ENCODE measurements at places on chromosomes 16 and 17.

DNA sequence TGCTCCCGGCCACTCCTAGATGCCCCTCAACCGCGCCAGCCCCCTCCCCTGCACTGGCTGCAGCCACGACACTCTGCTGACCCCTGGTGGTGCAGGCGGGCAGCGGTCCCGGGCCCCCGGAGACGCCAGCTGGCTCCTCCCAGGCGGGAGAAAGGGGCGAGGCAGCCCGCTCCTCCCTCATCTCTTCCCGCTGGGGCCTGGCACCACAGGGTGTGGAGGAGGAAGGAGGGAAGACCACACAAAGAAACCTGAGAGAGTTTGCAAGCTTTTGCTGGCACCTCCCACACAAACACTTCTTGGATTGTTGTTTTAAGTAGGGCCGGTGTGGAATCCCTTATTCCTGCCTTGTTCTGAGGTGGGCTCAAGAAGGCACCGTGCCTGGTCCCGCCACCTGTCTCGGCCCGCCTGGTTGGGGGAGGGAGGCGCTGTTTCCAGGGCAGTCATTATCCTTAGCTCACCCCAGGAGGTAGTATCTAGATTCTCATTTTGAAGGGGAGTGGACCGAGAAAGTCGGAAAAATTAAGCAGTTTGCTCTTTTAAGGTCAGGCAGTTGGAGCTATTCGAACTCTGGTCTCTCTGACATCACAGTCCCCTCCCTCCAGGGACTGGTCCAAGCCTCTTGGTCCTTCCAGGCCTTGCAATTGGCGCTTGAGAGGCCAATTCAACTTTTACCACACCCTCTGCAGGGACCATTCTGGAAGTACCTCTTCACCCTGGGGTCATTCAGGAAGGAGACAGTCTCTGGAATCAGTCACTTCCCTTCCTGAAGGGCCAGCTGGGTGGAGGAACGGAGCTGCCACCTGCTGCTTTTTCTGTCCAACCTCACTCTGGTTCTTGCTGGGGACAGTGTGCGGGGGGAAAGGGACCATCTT, 959 bp upstream of the ANKRD13B start:
- peak; percentile 70 for DNase-seq

- peak; percentile 56 for DNase-seq
These were observed at the start of gene DUSP3 for GRCh38 chr17:43778337-43779144. DUSP3 (minus strand) TSS chr17:43778977; CDS start chr17:43778924, 53 bp downstream.

DNA sequence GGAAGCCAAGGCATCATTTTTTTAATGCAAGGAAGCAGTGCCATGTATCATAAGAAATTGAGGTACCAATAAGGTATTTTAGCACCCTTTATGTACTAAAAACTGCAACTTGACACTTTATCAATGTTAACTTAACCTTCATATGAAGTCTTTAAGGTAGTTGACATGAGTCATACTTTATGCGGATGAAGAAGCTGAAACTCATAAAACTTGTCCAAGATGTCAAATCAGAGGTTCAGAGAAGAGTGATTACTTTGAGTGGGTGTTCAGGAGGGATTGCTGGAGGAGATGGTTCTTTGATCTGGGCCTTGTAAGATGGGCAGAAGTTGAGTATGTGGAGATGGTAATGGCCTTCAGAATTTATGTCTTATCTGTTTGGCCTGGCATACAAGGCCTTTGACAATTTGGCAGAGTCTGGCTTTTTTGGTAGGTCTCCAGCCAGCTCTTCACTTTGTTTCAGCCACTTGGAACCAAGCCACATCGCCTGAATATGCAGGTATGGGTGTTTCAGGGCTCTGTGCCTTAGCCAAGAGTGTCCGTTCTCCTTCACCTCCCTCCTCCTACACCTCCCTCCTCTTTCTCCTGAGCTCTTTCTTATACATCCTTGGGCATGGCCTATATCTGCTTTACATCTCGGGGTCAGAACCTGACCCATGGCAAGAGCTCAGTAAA, 23.7 kb downstream of the YPEL2 start:
- DNase-seq, result no peak

GRCh38 chr16:10616419-10616755, 36.0 kb upstream of the EMP2 start:
- no peak for DNase-seq

DNA sequence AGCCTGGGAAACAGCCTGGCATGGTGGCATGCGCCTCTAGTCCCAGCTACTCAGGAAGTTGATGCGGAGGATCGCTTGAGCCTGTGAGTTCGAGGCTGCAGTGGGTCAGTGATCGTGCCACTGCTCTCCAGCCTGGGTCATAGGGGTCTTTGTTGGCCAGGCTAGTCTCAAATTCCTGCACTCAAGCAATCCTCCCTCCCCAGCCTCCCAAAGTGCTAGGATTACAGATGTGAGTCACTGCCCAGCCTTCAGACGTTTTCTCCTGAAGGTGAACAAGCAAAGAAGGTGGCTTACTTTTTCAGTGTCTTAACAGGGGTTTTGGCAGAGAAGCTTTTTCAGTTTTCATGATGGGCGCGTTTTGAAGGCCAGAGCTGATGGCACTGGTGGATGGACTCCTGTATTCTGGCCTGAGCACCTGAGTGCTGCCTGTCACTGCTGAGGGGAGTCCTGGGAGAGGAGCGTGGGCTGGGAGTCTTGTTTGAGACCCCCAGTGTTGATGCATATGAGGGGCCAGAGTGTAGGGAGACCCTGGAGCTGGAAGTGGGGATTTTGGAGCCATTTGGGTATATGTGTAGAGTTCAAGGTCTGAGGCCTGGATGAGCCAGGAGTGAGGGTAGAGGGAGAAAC, 41.4 kb downstream of the FOXK2 start:
- DNase-seq, result no peak

DNA sequence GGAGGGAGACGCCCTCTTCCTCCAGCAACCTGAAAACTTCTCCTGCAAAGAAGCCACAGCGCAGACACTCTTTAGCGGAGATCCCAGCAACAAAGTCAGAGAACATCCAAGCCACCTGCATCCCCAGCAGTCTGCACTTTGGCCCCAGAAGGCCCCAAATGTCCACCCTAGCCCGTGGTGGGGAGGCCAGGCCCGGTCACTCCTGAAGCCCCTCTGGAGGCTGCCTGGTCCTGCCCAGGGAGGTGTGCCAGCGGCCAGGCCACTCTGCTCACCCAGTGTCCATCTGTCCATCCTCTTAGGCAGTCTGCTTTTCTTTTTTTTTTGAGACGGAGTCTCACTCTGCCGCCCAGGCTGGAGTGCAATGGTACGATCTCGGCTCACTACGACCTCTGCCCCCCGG, 5.4 kb downstream of the HAGHL start:
- DNase-seq, result no peak

DNA sequence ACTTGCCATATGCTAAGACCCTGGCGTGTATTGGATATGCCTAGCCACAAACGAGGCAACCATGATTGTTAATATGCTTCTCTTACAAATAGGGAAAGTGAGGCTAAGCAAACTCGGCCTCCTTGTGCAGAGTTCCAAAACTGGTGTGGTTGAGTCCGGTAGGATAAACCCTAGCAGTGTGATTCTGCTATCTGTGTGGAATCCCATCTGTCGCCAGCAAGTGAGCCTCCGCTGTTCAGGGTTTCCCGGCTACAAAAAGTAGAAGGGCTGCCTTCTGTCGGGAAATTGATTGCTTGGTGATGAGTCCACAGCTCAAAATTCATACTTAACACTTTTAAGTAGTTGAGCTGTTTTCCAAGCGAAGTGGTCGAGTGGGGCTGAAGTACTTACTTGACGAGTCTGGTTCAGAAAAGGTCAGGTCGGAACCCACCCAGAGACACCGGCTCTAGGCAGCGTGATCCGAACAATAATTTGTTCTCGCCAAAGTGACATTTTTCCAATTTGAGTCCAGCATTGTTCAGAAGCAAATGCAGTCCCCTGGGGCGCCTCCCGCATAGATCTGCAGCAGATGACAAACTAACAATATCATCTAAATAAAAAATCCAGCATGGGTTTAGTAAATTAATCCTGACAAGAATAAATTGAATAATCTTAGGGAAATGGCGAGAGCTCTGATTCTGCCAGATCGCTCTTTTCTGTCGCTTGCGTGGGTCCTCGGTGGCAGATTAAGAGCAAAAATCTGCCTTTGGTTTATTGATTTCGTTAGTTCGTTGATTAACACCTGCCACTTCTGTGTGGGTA, 686.7 kb upstream of the RBFOX1 start:
- DNase-seq, result no peak

DNA sequence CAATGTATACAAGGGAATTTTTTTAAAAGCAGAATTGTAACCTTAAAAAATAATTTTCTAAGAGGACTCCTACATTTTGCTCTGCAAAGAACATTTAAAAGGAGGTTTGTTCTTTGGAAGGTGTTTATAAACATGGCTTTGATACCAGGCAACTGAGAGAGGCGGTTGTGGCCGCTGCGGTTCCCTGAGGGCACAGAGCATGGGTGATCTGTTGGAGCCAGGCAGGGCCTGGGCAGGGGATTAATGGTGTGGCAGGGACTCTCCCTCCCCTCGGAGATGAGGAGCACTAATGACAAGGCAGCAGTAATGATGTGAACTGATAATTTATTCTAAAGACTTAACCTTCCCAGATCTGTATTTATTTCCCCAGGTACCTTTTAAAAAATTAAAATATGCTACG, 65.4 kb downstream of the WWP2 start:
- DNase-seq, result no peak

All from stimulated activated CD4-positive, alpha-beta T cell treated with anti-CD3 and anti-CD28 coated beads, Interleukin-1b, Interleukin-23, amount 100 ng/mL, for 4 hours (primary cell).